ENCODE measurements at places on chromosomes 1 and 21.

GRCh38 chr1:244727871-244728474, 75.0 kb downstream of the DESI2 start:
- H3K4me1 ChIP-seq, result peaks cover 9% of the 10 kb centered on the region
- no peak for DNase-seq
- no peaks in the 10 kb centered on the region for H3K27me3 ChIP-seq

DNA sequence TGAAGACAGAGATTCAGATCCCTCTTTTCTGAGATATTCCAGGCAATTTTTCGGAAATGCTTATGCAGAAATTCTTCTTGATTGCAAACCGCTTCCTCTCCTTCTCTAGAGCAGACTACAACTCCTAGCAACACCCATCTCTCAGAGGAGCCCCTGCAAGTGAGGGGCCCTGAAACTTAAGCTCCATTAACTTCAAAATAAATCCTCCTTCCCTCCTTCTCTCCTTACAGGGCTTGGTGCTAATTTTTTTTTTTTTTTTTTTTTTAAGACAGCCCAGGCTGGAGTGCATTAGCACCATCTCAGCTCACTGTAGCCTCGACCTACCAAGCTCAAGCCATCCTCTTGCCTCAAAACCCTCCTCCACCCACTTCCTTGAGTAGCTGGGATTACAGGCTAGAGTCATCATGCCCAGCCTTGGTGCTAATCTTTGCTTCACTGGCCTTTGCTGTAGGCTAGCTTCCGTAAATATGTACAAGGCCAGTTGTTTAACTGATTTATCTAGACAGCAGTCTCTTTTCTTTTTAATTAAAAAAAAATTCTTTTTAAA, 30.2 kb upstream of the SFPQ start:
- DNase-seq, result no peak
- H3K27ac ChIP-seq, result no peak overlapping the region
- no peaks in the 10 kb centered on the region for H3K36me3 ChIP-seq
- peaks cover 7% of the 10 kb centered on the region for H3K4me1 ChIP-seq
- H3K27me3 ChIP-seq, result peaks cover 4% of the 10 kb centered on the region
- no peak overlapping the region for H3K4me3 ChIP-seq

DNA sequence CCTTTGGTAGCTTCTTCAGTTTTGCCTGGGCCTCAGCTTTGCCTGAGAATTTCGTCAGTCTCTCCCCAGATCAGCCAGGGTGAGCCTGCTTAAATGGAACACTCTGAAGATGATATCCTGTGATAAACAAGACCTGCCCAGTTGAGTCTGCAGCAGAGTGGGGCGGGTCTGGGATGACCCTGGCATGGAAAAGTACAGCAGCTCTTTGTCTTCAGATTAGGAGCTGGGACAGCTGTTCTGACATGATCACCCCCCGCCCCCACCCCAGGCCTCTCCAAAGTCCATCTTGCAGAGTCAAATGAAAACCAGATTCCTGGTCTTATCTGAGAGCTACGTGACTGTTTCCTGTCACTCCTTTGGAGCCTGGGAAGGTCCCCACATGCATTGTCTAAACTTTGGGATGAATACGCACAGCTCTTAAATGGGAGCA, 2.2 kb upstream of the TMEM51 start:
- DNase-seq, result no peak
- peaks cover 3% of the 10 kb centered on the region for H3K36me3 ChIP-seq
- no peak overlapping the region for H3K27ac ChIP-seq
- H3K4me1 ChIP-seq, result peaks cover 7% of the 10 kb centered on the region

DNA sequence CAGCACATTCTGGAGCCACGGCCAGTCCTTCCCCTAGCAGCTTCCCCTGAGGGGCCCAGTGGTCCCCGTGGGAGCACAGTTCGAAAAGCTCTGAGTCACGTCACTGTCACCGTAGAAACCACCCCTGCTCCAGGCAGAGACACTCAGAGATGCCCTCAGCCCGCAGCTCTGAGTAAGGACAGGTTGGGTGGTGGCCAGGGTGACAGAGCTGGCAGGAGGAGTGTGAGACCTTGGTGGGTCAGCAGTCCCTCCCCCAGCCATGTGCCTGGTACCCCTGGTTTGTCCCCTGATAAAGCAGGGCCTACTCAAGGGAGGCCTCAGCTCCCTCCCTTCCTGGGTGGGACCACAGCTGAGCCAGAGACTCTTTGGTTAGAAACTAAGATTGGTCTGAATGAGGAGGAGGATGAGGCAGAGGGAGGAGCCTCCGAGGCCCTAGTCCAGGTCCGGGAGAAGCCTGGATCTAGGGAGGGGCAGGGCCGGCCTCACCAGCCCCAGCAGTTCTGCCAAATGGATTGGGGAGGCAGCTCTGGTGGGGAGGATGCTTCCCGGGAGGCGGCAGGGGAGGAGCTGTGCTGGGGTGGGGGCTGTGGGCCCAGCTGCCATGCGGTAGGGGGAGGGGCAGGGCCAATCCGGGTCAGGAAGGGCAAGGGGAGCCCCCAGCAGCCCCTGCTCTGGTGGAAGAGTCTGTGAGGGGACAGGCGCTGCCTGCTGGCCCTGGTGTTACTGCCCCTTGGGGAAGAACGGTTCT, 55.2 kb downstream of the SLC9A1 start:
- peak overlapping the region; percentile 93 for H3K27ac ChIP-seq
- no peaks in the 10 kb centered on the region for H3K27me3 ChIP-seq
- peak overlapping the region; percentile 10 for H3K4me3 ChIP-seq
- H3K36me3 ChIP-seq, result no peaks in the 10 kb centered on the region
- H3K4me1 ChIP-seq, result peaks cover 28% of the 10 kb centered on the region
- DNase-seq, result no peak

GRCh38 chr1:11138029-11138428, 38.4 kb upstream of the EXOSC10 start:
- H3K36me3 ChIP-seq, result peaks cover 24% of the 10 kb centered on the region
- no peak for DNase-seq
- H3K27me3 ChIP-seq, result no peaks in the 10 kb centered on the region
- no peak overlapping the region for H3K27ac ChIP-seq

GRCh38 chr21:44939532-44940115, at the start of gene SLX9:
Gene SLX9, plus strand, starts transcription at chr21:44940029. Its CDS starts 29 bp downstream, at chr21:44940058.
- DNase-seq, result peak; percentile 93
- H3K4me3 ChIP-seq, result peak within 1 kb of the TSS; percentile 84
- peak within 1 kb of the TSS; percentile 70 for H3K27ac ChIP-seq
- peaks cover 11% of the 10 kb centered on the region for H3K36me3 ChIP-seq
- peaks cover 9% of the 10 kb centered on the region for H3K27me3 ChIP-seq

- H3K27ac ChIP-seq, result no peak overlapping the region
- H3K36me3 ChIP-seq, result peaks cover 25% of the 10 kb centered on the region
- H3K4me1 ChIP-seq, result peaks cover 11% of the 10 kb centered on the region
- peaks cover 3% of the 10 kb centered on the region for H3K27me3 ChIP-seq
- no peak overlapping the region for H3K4me3 ChIP-seq
- no peak for DNase-seq
Measured at GRCh38 chr1:21818656-21819055, 6.6 kb downstream of the LDLRAD2 start.

DNA sequence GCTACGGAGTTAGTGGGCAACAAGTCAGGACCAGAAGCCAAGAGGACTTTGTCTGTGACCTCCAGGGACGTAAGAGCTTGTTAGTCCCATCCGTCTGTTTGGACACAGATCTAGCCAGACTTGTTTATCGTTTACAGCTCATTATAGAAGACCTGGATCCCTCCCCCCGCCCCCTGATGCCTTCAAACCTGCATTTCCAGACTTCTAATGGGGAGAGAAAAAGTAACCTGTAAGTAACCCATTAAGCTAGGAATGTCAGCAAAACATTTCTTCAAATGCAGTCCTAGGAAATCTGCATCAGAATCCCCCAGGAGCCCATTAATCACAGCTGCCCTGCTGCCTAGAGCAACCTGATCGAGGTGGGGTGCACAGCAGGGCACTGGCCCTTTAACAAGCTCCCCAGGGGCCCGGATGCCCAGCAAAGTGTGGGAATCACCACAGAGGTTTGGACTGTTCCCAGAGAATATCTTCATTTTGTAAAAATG, 1.4 kb upstream of the MAD2L2 start:
- H3K27ac ChIP-seq, result no peak overlapping the region
- peaks cover 2% of the 10 kb centered on the region for H3K27me3 ChIP-seq
- H3K4me1 ChIP-seq, result peaks cover 13% of the 10 kb centered on the region
- H3K36me3 ChIP-seq, result no peaks in the 10 kb centered on the region
- no peak overlapping the region for H3K4me3 ChIP-seq

All from chondrocyte (in vitro differentiated cells).